ENCODE measurements at places on chromosomes 16 and 17.

GRCh38 chr17:74770498-74771318 is 5.4 kb downstream of the NAT9 start:
- peak; percentile 69 for DNase-seq

DNA sequence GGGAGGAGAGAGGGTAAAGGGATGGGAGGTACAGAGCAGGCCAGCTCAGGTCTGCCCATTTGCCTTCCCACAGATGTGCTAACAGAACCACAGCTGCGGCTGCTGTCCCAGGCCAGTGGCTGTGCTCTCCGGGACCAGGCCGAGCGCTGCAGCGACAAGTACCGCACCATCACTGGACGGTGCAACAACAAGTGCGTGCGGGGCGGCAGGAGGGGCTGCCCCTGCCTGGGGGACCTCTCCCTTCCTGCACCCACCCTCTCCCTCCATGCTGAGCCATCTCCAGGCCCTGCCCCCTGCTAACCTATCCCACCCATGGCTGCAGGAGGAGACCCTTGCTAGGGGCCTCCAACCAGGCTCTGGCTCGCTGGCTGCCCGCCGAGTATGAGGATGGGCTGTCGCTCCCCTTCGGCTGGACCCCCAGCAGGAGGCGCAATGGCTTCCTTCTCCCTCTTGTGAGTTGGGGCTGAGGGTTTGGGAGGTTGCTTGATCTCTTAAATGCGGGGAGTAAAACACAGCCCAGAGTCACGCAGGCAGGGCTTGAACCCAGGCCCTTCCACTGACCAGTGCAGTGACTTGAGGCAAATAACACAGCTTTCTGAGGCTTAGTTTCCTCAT is 1.2 kb downstream of the EPX start:
- DNase-seq, result no peak

- no peak for DNase-seq
These were observed 333.1 kb upstream of the GOT2 start for GRCh38 chr16:59067205-59067604.

DNA sequence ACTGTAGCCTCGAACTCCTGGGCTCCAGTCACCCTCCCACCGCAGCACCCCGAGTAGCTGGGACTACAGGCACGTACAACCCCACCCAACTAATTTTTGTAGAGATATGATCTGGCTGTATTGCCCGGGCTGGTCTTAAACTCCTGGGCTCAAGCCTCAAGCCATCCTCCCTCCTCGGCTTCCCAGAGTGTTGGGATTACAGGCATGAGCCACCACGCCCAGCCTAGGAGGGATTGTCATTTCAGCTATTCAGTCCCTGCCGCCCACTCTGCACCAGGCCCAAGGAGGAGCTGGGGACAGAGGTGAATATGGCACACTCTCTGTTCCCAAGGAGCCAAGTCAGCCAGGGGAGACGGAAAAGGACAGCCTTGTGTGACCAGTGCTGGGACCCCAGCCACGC is 256.2 kb downstream of the PARN start:
- DNase-seq, result no peak

- no peak for DNase-seq
These were observed 21.4 kb downstream of the CHCT1 start for GRCh38 chr17:60443713-60444112.

DNA sequence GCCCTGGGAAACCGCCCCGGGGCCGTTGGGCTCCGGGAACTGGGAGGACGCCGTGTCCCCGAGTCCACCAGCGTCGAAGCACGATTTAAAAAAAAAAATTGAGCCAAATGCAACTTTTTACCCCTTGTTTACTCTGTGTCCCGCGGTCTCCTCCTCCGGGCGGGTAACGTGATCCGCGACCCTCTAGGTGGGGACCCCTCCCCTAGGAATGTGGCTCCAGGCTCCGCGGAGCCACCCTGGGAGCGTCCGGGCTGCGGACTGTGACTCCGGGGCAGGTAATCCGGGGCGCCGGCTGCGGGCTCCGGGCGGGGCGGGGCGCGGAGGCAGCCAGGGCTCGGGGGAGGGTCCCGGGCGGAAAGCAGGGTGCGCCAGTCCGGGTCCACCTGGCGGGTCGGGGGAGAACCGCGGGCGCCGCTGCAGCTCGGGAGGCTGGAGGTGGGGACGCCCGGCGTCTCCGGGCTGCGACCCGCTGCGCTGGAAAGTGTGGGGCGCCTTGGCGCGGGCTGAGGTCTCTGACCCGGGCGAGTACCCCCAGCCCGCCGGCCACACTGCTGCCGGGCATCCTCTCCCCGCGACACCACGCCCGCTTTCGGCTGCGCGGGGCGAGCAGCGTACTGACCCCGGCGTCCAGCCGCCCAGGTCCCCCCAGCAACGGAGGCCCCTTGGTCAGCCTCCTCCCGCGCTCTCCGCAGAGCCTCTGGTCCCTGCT is 852 bp upstream of the HELZ start:
- peak; percentile 18 for DNase-seq

DNA sequence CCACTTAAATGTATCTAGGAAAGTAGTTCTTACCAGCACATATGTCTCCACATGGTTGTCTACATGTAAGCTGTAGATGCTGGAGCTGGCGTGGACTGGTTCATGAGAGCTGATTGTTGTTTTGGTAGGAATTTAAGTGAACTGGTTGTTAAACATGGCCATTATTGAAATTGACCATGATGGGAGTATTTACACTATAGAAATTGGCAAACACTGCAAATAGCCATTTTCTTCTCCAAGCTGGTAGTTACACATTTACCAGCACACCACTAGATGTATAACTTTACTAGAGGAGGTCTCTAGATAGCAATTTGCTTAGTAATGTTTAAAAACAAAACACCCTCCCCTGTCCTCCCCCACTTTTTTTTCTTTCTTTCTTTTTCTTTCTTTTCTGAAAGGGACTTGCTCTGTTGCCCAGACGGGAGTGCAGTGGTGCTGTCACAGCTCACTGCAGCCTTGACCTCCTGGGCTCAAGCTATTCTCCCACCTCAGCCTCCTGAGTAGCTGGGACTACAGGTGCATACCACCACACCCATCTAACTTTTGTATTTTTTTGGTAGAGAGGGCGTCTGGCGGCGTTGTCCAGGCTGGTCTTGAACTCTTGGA is 24.2 kb downstream of the IGSF6 start:
- no peak for DNase-seq

DNA sequence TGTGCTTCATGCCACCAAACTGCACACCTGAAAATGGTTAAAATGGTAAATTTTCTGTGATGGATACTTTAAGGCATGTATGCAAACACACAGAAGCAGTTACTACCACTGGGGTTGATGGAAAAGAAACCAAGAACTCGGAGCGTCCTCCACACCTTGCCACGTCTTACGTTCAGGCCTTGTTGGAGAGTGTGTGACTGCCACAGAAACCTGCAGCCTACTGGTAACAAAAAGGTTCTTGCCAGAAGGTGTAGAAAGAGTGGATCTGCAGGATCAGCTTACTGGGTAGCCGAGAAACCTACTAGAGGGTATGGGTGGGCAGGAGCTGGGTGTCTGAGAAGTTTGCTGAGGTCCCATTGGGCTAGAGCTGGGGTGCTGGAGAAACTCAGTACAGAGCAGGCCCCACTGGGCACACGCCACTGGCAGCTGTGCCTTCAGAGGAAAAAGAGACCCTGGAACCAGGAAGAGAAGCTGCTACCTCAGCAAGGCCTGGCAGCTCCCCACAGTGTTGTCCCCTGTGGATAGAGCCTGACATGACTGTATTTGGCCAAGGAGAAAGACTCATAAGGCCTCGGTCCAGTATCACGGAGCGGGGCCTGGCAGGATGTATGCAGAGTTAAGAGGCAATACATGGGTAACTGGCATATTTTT is 204.6 kb downstream of the SEC14L1 start:
- DNase-seq, result no peak

GRCh38 chr17:1455291-1455796 is 688 bp downstream of the CRK start:
- peak; percentile 64 for DNase-seq

DNA sequence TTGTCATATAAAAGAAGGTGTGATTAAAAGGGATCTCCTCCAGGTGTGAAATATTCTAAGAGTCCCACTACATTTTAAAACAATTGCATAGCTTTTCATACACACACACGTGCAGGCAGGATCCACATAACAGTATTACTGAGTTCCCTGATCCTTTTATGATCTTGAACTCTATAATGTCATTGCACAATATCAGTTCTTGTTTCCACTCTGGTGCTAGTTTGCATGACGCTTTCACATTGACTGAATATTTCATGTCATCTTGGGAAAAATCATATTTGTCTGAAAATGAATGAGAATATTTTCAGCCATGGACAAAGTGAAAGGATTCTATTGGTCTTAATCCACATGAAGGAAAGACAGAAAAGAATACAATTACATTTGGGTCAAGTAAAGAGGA is 703.8 kb downstream of the CDH8 start:
- no peak for DNase-seq

- DNase-seq, result no peak
These were observed 39.3 kb downstream of the CHCT1 start for GRCh38 chr17:60461584-60461983.

DNA sequence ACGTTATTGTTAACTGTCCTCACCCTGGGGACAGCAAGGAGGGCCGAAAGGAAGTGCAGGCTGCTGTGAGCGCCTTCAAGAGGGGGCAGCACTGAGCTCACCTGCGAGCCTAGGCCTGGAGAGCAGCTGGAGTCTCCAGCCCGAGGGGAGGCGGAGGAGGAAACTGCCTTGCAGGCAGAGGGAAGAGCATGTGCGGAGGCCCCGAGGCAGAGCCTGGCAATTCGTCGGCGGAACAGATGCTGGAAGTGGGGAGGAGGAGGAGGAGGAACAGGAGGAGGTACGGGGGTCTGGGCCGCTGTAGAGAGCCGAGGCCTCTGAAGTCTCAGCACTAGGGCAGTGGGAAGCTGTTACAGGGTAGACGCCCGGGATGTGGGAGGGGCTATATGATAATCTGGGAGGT is 49.6 kb upstream of the PLCG2 start:
- no peak for DNase-seq

- no peak for DNase-seq
These were observed 10.6 kb downstream of the CA10 start for GRCh38 chr17:52147872-52148271.

- DNase-seq, result no peak
These were observed 713 bp downstream of the RHOT2 start for GRCh38 chr16:668519-669171.

- no peak for DNase-seq
These were observed 71.3 kb upstream of the TBX2 start for GRCh38 chr17:61328351-61328750.

DNA sequence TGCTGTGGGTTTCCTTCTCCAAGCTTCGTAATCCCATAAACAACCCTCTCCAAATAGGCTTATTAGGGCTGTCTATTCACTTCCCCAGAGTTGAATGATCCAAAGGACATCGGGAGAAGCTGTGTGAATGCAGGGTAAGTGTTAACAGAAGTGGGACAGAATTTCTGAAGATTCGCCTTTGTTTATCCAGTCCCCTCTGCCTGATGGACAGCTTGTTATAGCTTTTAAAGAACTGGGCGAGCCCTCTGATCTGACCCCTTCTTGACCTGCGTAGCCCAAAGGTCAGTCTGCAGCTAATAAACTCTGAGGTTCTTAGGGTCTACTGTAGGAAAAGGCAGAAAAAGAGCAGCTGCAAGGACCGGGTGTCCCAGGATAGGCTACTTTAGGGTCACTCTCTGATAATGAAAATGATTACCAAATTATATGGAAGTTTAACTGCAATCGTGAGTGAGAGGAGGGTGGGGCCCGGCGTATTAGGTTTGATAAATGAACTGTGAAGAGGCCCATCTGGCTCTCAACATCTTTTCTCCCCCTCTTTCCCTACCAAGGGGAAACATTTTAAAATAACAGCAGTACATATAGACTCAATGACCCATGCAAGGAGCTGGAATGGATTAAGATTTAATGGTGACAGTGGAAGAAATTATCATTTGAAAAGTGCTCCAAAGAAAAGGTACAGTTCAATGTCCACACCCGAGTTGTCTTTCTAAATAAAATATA is 233.4 kb downstream of the FTO start:
- no peak for DNase-seq

DNA sequence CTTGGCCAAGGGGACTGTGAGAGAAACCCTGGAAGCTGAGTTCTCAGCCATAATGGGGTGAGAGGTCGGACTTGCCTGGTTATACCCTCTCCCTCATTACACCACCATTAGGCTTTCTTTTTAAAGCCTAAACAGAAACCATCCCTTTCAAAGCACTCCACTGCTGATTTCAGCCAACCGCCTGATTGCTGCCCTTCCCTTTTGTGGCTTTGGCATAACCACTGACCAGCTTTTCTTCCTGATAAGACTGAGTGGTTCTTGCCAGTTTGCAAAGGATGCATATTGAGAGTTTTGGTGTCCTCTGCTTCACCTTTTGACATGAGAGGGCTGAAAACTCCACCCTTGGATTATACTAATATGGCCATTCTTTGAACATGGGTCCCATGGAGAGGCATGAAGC is 308.2 kb upstream of the GOT2 start:
- no peak for DNase-seq

DNA sequence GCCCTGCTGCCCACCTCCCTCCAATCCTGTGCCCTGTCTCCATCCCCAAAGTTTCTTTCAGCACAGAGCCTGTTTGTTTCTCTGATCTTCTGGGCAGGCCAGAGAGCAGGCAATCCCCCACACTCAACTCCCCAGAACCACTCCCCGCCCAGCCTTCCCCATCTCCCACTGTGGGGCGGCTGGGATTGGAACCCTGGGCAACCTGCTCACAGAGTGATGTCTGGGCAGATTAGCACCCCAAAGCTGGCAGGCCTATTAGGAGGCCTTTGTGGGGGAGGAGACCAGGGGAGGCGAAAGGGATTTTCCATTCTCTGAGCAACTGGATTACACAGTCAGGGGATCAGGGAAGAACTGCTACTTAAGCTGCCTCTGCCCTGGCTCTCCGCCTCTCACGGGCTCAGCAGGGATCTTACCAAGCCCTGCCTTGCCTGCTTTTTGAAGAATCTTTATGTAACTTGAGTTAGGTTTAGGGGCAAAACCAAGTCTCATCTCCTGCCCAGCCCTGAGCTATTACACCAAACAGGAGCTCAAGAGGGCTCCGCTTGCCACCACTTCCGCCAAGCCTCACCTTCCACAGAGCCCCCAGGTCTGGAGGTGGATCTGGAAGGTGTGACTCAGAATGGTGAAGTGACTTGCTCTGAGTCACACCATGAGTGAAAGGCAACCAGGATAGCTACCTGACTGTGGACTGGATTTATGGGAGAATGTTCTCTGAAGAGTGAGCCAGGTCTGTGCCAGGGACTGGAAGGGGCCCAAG is 16.0 kb upstream of the LHX1 start:
- DNase-seq, result peak; percentile 98

- DNase-seq, result no peak
These were observed 186.3 kb upstream of the NLRP1 start for GRCh38 chr17:5770441-5771270.
